Activated CD8-positive, alpha-beta memory T cell treated with anti-CD3 and anti-CD28 coated beads for 1 hour (primary cell): ENCODE measurements at places on chromosomes 1 and 21.

DNA sequence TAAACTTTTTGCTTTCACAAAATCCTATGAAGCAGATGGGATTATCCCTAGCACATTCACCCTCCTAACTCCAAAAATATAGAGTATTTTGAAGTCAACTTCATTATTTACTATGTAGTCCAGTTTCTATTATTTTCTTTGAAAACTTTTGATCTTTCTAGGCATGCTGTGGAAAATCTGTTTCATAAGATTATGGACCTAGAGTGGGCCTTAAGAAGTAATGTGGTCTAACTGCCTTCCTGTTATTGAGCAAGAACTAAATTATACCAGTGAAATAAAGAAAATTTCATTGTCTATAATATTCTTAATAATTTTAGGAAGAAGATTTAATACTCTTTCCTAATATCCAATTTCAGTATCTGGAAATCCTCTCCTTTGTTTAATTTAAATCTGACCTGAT is 58.1 kb downstream of the PRKACB start:
- DNase-seq, result no peak

DNA sequence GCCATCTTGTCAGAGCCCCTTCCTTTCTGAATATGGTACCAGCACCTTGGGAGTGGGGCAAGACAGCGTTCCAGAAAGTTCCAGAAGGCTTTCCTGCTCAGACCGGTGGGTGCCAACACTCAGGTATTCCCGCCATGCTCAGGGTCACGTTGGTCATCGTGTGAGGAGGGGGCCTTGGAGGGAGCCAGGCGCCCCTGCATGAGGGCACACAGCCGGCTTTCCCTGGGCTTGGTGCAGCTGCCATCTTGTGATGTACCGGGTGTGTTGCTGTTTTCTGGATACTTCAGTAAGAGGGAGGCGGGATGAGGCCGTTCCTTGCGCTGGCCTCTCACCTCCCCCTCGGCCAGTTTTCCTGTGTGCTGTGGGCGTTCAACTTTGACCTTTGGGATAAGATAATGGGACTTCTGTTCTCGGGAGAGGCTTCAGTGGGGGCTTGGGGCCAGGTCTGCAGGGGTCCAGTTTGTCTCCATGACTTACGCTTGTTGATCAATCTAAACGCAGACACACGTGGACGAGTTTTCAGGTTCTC is 69.7 kb downstream of the PRDM16 start:
- DNase-seq, result no peak

GRCh38 chr1:183968386-183968785 is 69.1 kb downstream of the COLGALT2 start:
- DNase-seq, result no peak

DNA sequence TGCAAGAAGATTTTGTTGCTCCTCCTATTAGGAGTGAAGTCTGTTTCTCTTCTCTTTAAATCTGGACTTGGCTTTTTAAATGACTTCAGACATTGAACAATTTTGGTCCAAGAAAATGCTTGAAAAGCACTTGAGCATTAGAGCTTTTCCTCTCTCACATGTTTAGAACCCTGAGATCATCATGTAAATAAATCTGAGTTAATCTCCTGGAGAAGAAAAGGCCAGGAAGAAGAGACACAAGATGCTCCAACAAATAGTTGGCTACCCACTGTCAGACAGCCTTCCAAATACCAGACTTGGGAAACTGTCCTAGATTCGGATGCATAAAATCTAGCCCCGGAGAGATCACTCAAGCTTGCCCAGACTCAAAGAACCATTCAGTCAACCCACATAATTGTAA is 1353.1 kb upstream of the ADGRL4 start:
- no peak for DNase-seq

- no peak for DNase-seq
Measured at GRCh38 chr1:247146671-247147070, 25.1 kb downstream of the ZNF124 start.

DNA sequence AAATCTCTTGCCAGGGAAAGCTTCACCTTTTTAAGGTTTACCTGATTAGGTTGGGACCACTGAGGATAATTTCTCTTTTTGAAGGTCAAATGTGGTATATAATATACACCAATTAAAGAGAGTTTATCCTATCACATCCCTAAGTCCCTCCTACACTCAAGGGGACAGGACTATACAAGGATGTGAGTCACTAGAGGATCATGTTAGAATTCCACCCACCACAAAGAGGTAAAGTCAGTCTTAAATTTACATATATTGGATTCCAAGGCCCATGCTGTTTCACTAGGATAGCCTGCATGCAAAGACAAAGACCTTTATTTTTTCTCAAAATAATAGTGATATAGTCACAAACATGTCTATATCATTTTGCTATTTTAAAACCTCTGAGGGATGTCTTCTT is 164.4 kb downstream of the GIPC2 start:
- no peak for DNase-seq

- no peak for DNase-seq
Measured at GRCh38 chr1:109509176-109510134, at the start of gene AMIGO1. Gene AMIGO1 (minus strand): TSS chr1:109509727. CDS start chr1:109508912, 815 bp downstream.

DNA sequence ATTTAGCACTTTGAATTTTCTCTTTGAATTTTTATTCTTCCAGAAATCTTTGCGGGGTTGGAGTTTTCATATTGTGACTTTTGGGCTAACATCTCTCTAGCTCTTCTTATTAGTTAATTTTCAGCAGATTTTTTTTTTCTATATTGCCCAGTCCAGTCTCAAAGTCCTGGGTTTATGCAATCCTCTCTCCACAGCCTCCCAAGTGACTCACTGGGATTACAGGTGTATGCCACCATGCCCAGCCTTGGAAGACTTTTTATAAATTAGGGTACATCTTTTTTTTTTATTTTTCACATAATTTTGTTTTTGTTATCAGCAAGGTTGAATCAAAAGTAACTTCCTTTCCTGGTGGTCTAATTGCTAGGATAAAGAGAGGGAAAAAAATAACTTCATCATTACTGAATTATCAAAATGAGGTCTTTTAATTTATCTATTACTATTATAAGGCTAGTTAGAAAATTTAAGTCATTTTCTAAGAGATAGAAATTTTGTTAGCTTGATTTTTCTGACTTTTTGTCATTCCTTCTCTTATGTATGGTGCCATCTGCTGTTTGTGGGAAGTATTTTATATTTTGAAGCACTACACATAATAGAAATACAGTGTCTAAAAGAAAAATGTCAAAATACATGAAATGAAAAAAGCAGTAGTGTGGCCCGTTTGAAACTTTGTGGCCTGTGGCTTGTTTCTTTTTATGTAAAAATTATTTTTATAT is 273.4 kb upstream of the CACYBP start:
- no peak for DNase-seq

GRCh38 chr1:23824711-23825075 is 536 bp downstream of the HMGCL start:
- no peak for DNase-seq

- DNase-seq, result no peak
Measured at GRCh38 chr1:43358121-43358745, 548 bp upstream of the CDC20 start.

- DNase-seq, result peak; percentile 14
Measured at GRCh38 chr1:110875216-110875731, 2.3 kb downstream of the CD53 start.

GRCh38 chr21:38927776-38928175 is 122.0 kb downstream of the ETS2 start:
- DNase-seq, result no peak

GRCh38 chr1:239125027-239125426 is 261.3 kb upstream of the CHRM3 start:
- DNase-seq, result no peak

- no peak for DNase-seq
Measured at GRCh38 chr1:246343937-246344336, 163.1 kb downstream of the SMYD3 start.
